ENCODE measurements at places on chromosomes 13 and 19. TPM values are rescaled to one million over a fixed set of nuclear protein-coding genes. Genes with fewer than 3 reads are reported as not detected.

COL4A2 gene
- polyA plus RNA-seq: not detected

DNA sequence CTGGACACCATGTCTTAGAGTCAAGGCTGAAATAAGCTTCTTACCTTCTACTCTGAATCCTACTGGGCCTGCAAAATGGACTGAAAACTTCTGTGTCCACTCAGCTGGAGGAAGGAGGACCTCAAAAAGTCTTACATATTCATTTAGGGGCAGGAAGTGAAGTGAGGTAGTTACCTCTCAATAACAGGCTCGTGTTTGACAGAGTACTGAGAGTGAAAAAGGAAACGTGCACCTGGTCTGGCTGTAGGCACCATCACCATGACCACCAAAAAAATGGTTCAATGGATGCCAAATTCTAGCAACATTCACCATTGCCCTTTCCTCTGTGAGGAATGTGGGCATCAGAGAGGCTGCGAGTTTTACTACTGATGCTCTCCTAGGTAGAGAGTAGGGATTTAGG is 176.2 kb downstream of the RFC3 start:
- DNase-seq: no peak
- peaks cover 6% of the 10 kb centered on the region for H3K4me1 ChIP-seq
- H3K27me3 ChIP-seq: no peaks in the 10 kb centered on the region
- H3K4me3 ChIP-seq: no peak overlapping the region
- no peak overlapping the region for H3K27ac ChIP-seq

- no peaks in the 10 kb centered on the region for H3K36me3 ChIP-seq
- no peak overlapping the region for H3K4me3 ChIP-seq
- DNase-seq: no peak
- H3K27ac ChIP-seq: no peak overlapping the region
- H3K4me1 ChIP-seq: peaks cover 5% of the 10 kb centered on the region
Observed at GRCh38 chr13:113852536-113853517, 11.0 kb downstream of the GAS6 start.

DIRAS1 gene
- 1.7 TPM for polyA plus RNA-seq

- no peak for DNase-seq
- H3K36me3 ChIP-seq: no peaks in the 10 kb centered on the region
- H3K27ac ChIP-seq: no peak overlapping the region
- H3K4me1 ChIP-seq: no peaks in the 10 kb centered on the region
- no peak overlapping the region for H3K4me3 ChIP-seq
Observed at GRCh38 chr13:111145506-111145905, 30.4 kb downstream of the ARHGEF7 start.

- H3K27me3 ChIP-seq: peaks cover 38% of the 10 kb centered on the region
- H3K4me1 ChIP-seq: peaks cover 34% of the 10 kb centered on the region
- H3K27ac ChIP-seq: peak overlapping the region; percentile 87
Observed at GRCh38 chr19:17605761-17606589, 50.5 kb downstream of the COLGALT1 start.

GFY gene
- polyA plus RNA-seq: not detected

DNA sequence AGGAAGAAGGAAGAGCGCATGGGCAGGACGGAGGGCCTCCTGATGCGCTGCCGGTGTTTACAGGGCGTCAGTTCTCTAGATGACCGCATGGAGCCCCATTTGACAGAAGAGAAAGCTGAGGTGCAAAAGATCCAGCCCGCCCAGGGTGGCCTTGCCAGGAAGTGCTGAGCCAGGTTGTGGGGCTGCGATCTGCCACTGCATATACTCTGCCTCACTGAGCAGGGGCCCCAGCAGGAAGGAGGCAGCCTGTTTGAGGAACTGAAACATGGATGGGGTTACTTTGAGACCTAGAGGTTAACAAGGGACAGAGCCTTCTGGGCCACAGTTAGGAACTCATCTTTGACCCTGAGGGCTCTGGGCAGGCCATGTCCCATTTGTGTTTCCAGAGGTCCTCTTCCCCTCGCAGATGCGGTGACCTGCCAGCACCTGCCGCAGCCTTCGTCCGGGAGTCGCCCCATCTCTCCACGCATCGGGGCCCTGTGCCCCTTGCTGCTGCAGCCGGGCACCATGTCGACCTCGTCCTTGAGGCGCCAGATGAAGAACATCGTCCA is 3.2 kb downstream of the EPN1 start:
- H3K27ac ChIP-seq: peak overlapping the region; percentile 98
- peak overlapping the region; percentile 83 for H3K4me3 ChIP-seq
- H3K4me1 ChIP-seq: peaks cover 63% of the 10 kb centered on the region
- peaks cover 22% of the 10 kb centered on the region for H3K36me3 ChIP-seq

DNA sequence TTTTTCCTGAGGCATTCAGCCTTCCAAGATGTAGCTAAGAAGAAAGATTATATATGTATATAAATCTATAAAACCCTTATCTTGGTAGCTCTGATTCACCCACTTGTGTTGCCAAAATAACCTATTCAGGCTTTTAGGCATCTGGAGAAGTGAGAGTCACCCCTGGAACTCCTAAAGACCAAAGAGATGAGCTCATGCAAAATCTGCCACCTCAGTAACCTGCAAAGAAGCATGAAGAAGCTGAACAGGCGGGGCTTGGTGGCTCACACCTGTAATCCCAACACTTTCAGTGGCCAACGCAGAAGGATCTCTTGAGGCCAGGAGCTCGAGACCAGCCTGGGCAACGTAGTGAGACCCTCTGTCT is 393.7 kb downstream of the FOXO1 start:
- DNase-seq: no peak
- no peak overlapping the region for H3K27ac ChIP-seq
- no peak overlapping the region for H3K4me3 ChIP-seq
- H3K4me1 ChIP-seq: peaks cover 30% of the 10 kb centered on the region

DNA sequence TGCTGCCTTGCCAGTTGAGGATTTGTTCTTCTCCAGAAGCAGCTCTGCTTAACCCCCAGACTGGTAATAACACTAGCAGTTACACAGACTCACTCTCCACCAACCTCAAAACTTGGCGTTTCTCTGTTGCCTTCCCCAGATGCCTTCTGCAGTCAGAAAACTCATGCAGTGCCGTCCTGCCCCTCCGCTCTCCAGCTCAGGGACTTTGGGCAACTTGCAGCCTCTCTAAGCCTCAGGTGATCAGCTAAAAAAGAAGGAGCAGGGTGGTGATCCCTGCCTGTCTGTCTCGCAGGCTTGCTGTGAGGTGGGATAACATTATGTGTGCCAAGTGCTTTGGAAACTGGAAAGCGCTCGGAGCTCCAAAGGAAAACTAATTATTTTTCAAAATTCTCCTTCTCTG is 391.6 kb downstream of the HS6ST3 start:
- no peak overlapping the region for H3K27ac ChIP-seq
- H3K36me3 ChIP-seq: no peaks in the 10 kb centered on the region
- no peak for DNase-seq
- no peaks in the 10 kb centered on the region for H3K4me1 ChIP-seq
- no peaks in the 10 kb centered on the region for H3K27me3 ChIP-seq

- DNase-seq: no peak
- no peak overlapping the region for H3K4me3 ChIP-seq
- H3K4me1 ChIP-seq: peaks cover 24% of the 10 kb centered on the region
- H3K27me3 ChIP-seq: no peaks in the 10 kb centered on the region
Observed at GRCh38 chr19:44735011-44735410, 13.5 kb upstream of the BCL3 start.

GRCh38 chr13:66369666-66370065 is 860.5 kb downstream of the PCDH9 start:
- H3K27ac ChIP-seq: no peak overlapping the region
- no peaks in the 10 kb centered on the region for H3K36me3 ChIP-seq
- no peak for DNase-seq
- H3K4me1 ChIP-seq: no peaks in the 10 kb centered on the region

DNA sequence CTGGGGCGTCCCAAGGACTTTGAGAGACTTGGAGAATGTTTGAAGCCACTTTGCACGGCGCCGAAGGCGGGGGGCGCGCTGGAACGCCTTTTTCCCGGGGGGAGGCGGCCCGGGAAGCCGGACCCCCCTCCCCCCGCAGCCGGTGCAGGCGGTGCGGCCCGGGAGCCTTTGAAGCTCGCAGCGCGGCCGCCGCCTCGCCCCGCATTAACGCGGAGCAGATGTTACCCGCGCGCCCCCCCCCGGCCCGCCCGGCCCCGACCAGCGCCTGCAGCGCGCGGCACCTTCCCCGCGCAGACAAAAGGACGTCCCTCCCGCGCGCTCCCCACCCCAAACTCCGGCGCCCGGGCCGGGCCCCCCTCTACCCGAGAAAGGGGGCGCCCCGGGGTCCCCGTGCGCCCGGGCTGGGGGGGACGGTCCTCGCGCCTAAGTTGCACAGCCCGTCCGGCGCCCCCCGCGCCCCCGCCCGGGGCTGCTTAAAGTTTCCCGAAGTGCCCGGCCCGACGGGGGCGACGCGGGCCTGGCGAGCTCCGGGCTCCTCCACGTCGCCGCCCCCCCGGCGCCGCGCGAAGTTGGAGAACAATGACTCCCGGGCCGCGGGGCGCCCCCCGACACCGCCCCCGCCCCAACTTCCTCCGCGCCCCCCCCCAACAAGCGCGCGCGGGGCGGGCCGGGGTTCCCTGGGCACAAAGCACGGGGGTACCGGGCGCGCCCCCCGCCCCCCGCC is 685 bp downstream of the TCF3 start:
- no peaks in the 10 kb centered on the region for H3K36me3 ChIP-seq
- peaks cover 31% of the 10 kb centered on the region for H3K4me1 ChIP-seq
- DNase-seq: peak; percentile 52
- peak overlapping the region; percentile 97 for H3K4me3 ChIP-seq
- no peaks in the 10 kb centered on the region for H3K27me3 ChIP-seq

DNA sequence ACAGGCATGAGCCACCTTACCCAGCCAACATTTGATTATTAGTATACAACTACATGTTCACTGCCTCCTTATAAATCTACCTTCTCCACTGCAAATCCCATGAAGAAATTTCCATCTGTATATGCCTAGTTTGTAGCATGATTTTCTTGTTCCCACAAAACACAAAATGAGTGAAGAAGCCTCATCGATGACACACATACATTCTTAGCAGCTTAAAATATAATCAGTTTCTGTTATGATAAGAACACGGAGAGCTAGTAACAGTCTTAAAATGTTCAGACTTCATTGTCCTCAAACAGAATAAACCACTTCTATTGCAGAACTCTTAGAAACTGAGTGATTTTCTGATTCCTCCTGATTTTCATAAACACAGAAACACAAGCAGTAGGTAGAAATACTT is 740.5 kb downstream of the PCDH9 start:
- H3K36me3 ChIP-seq: no peaks in the 10 kb centered on the region
- H3K27me3 ChIP-seq: no peaks in the 10 kb centered on the region
- H3K27ac ChIP-seq: no peak overlapping the region
- H3K4me3 ChIP-seq: no peak overlapping the region
- DNase-seq: no peak

DNA sequence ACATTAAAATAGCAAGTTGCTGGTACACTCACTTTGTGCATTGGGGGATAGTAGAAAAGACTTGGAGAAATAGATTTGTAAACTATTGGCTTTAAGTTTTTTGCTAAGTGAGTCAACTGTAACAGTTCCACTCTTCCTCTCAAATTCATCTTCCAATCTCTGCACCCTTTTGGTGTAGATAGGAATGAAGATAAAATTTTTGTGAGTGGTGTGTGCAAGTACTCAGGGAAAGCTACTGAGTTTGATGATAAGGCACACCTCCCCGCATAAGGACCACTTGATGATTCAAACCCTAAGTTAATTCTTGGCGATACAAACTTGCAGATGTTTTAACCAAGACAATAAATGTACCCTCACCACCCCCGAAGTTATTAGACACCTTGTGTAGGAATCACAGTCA is 168.3 kb upstream of the SLITRK1 start:
- no peak overlapping the region for H3K4me3 ChIP-seq
- H3K27me3 ChIP-seq: no peaks in the 10 kb centered on the region
- DNase-seq: no peak
- no peaks in the 10 kb centered on the region for H3K4me1 ChIP-seq
- no peaks in the 10 kb centered on the region for H3K36me3 ChIP-seq

COX6B2 gene
- not detected for polyA plus RNA-seq

All from naive B cell (primary cell).